ENCODE measurements at places on chromosomes 16 and 17.

DNA sequence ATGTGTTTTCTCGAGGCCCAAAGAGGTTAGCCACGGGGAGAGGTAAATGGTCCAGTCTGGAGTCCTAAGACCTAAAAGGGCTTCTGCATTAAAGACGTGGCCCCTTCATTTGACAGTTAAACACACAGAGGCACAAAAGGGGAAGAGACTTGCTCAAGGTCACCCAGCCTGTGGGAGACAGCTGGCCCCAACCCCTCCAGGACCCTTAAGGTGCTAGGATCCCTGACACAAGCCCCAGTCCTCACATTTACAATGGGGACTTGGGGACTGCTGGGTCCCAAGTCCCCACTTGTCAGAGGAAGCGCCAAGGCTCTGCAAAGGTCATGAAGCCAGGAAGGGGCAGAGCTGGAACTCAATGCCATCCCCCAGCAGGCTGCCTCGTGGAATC lies 1.7 kb downstream of the ABAT start:
- DNase-seq = no peak

DNA sequence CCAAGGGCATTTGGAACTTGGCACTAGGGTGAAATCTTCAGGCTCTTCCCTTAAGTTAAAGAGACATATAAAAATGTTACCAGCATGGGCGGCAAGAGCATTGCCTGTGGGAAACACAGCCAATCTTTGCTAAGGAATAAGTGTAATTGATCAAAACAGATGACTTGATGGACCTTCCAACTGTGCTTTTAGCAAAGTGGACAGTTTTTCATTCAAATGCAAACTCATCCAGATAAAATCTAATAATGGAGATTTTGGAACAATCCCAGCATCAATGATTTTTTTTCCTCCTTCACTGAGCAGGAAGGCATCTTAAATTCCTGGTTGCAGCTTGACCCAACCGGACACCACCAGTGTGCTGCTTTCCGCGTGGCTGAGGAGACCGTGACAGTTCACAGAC lies 42.9 kb upstream of the BHLHA9 start:
- DNase-seq = no peak

- no peak for DNase-seq
Measured at GRCh38 chr17:77190576-77190975, 49.8 kb downstream of the SEC14L1 start.

- DNase-seq = no peak
Measured at GRCh38 chr17:83190601-83191387, 111.4 kb downstream of the METRNL start.

- DNase-seq = peak; percentile 76
Measured at GRCh38 chr17:57987581-57988300, at the start of gene VEZF1. TSS of gene VEZF1 (minus strand) at chr17:57988254. CDS start at chr17:57988111, 143 bp downstream.

- peak; percentile 84 for DNase-seq
Measured at GRCh38 chr16:69131839-69132423, 457 bp downstream of the CHTF8 start.

DNA sequence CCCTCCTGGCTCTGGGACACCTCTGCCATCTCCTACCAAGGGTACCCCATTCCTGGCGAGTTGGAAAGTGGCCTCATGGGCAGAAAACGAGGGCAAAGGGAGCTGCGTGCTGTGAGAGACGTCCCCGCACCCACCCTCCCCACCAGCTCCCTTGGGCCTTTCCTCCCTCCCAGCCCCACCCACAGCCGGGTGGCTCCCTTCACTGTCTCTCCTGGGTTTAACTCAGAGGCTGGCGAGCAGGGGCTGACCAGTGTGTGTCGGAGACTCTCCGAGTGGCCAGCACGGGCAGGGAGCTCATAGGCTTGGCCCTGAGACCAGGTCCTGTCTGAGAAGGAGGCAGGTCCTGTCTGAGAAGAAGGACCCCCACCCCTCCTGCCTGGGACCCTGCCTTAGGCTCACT lies 26.1 kb downstream of the METRNL start:
- no peak for DNase-seq

DNA sequence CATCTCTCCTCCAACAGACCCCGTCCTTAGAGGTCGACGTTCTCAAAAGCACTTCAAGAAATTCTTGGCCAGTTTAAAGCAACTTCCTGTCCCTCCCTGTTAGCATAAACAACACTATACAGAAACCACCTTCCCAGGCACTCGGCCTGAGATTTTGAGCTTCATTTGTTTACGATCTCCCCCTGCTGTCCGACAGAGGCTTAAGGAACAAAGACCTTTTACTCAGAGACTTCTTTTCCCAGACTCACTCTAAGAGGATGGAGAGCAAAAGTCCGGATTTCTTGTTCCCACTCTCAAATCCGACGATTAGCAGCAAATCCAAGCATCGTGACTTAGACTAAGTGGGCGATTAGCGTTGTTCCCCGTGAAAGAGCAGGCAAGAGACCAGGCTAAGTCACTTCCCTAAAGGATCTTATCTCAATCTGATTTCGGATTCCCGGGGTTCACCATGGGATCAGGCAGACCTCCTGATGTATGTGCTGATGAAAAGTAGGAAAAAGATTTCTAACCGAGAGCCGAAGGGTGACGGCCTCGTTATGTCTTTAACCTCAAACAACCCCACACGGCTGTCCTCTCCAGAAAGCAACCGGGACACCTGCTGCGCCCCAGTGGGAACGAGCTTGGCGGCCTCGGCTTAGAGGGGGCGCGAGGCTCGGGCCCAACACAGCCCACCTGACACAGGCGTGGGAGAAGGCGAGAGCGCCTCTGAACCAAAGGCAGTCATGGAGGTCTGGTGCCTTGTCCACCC lies 598 bp downstream of the INPP5K start:
- DNase-seq = peak; percentile 52

DNA sequence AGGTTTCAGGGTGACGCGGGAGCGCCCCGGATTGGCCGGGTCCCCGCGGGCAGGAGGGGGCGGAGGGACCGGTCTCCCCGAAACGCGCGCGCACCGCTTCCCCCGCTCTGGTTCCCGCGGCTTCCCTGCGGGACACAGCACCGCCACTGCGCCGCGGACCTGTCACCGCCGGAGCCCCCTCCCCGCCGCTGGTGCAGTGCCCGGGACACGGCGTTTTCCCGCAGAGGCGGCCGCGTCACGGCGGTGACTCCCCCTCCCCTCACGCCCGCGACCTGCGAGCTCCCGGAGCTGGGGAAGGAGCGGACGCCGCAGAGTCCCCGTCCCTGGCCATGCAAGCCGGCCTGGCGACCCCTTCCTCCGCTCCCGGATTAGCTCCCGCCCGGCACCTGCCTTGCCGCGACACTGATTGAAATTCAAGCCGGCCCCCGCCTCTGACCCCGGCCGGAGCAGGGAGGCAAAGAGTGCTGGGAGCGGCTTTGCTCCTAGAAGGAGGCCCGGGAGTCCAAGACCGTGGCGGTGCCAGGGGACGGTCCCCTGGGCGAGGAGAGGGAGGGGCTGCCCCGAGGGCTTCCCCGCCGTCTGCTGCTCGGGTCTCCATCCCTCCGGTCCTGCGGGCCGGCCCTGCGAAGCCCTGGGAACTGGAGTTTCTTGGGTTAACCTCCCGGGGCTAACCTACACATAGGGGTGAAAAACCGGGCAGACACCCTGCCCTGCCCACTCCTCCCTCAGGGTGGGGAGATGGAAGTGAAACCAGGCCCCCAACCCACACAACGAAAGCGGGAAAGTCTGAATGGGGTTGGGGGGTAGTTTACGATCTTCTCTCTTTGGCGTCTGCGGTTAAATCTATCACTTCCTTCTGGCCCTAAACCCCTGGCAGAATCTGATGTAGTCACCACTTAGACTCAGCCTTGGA lies 1.0 kb downstream of the RHBDL3 start:
- DNase-seq = peak; percentile 72

DNA sequence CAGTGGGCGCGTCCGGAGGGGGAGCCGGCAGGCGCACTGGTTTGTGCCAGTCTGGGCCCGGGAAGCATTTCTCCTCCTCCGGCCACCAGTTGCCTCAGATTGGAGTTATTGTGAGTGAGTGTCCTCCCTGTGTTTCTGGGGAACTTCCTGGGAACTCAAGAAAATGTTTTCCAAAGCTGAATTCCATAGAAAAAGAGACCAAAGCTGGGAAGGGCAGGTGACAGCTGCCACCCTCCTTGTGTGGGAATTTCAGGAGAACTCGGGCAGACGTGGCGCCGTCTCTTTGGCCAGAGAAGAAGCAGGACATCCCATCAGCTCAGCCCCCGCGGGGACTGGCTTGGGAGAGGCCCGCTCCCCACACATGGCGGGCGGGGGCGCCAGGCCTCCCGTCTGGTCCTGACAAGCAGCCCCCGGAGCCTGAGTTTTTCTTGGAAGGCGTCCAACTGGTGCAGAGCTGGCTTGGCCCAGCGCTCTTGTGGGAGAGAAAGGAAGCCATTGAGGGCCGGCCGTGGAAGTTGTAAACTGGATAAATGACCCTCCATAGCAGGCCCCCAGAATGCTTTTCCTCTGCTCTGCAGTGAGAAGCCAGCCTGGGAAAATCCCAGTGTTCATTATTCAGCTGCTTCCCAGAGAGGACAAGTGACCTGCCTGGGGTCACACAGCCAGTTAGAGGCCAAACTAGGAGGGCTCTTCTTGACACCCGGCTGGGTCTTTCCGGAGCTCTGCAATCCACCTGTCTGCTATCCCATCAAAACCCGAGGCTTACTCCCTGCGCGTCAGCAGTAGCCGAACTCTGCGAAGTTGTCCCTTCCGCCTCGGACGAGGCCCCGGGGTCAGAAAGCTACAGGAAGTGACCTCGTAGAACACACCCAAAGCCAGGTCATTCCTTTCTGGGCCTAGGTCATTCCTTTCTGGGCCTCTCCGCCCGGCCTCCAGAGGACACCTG lies 39.2 kb upstream of the GSE1 start:
- DNase-seq = no peak

DNA sequence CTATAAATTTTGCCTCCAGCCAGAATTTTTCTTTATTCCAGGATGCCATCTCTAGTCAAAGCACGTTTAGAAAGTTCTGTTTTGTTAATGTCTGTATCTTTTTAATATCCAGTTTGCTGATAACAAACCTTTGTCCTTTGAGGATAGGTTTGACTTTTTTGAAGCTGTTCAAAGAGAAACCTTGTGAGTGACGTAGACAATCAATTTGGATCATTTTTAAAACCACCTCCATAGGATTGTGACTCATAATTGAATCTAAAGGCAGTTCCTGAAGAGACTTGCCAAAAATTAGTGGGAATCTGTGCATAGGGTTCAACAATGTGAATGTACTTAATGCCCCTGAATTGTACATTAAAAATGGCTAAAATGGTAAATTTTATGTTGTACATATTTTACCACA lies 5.9 kb downstream of the KRT31 start:
- DNase-seq = no peak

- DNase-seq = peak; percentile 92
Measured at GRCh38 chr17:76014100-76014924, 12.8 kb downstream of the EVPL start.

DNA sequence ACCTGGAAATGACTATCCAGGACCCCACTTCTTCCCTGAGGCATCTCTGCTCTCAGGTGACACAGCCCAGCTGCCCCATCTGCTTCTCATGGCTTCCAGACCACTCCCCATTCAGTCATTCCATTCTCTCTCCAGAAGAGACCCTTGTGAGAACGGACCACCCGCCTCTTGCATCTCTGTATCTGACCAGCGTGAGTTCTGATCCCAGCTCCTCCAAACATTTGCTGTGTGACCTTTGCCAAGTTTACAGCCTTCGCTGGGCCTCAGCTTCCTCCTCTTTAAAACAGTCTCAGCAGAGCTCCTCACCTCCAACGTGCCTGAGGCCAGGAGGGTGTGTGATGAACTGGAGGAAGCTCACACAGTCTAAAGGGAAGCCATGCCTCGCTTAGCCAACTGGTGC lies 39.6 kb downstream of the C16orf82 start:
- no peak for DNase-seq

- DNase-seq = no peak
Measured at GRCh38 chr16:85091522-85091910, 20.8 kb downstream of the CIBAR2 start.

- peak; percentile 7 for DNase-seq
Measured at GRCh38 chr17:40553694-40554534, 11.4 kb downstream of the CCR7 start.

DNA sequence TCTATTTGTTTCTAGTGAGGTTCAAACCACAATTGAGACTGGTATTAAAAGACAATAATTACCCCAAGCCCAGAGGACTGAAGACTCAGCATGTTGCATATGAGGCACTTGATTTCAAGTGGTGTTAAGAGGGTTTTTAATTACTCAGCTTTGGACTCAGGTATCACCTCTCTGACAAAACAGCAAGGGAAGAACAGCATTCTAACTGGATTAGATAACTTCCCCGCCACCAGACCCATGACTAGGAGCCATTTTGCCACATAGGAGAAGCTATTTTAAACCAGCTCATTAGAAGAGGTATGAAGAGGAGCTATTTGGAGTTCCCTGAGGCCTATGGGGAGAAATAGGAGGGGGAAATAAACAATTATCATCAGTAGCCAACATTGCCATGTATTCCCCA lies 226.1 kb upstream of the TOX3 start:
- DNase-seq = no peak

DNA sequence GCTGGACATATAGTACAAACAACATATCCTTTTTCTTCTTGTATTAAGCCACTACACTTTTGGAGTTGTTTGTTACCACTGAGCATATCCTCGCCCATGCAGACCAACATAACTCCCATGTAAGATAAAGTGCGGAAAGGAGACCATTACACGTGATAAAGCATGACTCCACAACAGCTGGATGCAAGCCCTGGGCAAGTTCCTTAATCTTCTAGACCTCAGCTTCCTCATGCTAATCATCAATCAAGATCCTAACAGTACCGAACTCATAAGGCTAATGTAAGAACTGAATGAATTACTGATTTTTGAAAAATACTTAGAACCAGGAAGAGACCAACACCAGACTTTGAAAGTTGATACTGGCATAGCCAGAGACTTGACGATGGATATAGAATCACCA lies 47.0 kb upstream of the GSG1L start:
- no peak for DNase-seq

DNA sequence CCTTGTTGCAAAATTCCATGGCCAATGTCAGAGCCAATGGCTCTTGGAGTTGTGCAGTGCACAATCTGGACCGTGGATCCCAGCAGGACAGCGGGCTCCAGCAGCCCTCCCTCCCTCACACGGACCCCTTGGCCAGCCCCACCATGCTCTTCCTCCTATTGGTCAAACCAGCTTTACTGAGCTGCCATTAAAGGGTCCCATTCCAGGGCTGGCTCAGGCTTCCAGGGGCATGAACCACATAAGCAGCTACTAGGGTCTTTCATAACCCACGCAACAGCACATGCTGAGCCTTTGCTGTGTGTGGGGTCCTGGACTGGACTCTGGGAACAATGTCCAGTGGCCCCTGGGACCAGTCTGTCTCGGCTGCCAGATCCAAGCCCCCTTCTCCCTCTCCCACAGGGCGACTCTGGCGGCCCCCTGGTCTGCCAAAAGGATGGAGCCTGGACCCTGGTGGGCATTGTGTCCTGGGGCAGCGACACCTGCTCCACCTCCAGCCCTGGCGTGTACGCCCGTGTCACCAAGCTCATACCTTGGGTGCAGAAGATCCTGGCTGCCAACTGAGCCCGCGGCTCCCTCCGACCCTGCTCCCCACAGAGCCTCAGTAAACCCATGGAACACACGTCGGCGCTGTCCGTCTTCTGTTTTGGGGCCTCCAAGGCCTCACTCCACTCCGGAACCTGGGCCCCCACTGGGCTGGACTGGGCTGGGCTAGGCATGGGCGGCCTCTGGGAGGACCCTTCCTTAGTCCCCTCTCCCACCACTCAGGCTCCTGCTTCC lies 5.7 kb downstream of the CTRB1 start:
- DNase-seq = no peak

GRCh38 chr17:50507871-50508572 lies at the start of gene MYCBPAP:
TSS of gene MYCBPAP (plus strand) at chr17:50508439. CDS start at chr17:50508675, 236 bp downstream.
- DNase-seq = peak; percentile 87

Measured in WTC11 (cell line).